ENCODE measurements at places on chromosomes 7 and 10.
A peak's percentile ranks its signal among the peaks of the same experiment; 100 is the strongest.

DNA sequence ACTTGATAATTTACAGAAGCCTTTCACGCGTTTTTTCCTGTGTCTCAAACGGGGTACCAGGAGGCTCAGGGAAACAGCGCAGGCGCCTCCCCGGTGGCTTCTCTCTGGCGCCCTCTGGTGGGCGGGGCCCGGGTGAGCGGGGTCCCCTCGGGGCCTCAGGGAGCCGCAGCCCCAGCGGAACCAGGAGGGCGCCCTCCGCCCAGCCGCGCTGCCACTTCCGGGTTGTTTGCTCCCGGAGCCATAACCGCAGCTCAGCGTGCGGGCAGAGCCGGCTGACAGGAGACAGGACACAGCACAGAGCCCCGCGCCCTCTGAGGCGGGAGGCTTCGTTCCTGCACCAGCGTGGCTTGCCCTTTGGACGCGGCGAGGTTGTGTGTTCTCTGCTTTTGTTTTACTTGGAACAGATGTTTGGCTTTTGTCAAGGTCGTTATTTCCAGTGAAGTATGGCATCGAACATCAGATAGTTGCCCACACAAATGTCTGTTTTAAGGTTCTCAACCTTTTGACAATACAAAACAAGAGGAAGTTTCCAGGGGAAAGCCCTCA, 6.9 kb upstream of the CYP2E1 start:
- peak; percentile 87 for DNase-seq

DNA sequence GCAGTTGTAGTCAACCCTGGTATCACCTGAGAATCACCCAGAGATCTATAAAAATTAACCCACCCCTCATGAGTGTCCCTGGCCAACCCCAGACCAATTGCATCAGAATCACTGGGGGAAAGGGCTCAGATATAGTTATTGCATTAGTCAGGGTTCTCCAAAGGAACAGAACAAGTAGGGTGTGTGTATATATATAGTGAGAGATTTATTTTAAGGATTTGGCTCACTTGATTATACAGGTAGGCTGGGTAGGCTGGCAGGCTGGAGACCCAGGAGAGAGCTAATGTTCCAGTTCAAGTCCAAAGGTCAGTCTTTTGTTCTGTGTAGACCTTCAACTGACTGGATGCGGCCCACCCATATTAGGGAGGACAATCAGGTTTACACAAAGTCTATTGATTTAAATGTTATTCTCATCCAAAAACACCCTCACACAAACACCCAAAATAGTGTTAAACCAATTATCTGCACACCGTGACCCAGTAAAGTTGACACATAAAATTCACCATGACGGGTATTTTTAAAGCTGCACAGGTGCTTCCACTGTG, 372.9 kb upstream of the NFE2L3 start:
- DNase-seq, result peak; percentile 14

DNA sequence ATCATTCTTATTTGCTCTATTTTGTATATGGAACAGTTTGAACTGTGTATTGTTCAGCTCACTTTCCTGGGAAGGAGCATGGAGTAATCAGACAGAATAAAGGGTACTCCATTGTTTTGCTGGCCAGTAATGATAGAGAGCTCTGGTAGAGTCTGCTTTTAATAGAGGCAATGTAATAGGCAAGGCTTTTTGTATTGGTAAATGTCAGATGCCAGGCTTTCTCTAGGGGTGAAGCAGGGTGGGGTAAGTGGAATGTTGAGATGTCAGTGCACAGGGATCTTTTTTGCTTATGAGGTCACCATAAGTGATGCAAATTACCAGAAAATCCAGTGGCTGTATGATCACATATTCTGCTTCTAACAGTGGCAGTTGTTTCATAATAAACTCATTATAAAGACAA, 1088.3 kb upstream of the SORCS1 start:
- no peak for DNase-seq

GRCh38 chr7:151735851-151736402, 141.0 kb downstream of the PRKAG2 start:
- no peak for DNase-seq

- DNase-seq, result no peak
These were observed 9.2 kb upstream of the CPA1 start for GRCh38 chr7:130371046-130371445.

DNA sequence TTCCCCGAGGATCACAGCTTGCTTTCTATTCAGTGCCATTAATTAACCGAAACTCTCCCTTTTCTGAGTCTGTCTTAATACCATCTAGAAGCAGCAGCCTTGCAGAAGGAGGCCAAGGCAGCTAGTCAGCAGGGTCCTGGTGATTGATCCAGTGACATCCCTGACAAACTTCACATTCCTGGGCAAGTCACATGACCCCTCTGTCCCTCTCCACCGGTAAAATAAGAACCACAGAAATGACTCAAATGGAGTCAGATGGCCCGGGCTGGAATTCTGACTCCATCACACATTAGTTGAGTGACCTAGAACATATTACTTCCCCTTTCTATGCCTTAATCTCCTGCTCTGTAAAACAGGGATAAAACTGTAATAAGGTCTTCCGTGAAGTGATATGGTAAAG, 17.2 kb upstream of the ACSL5 start:
- DNase-seq, result no peak

- DNase-seq, result no peak
These were observed 3.1 kb downstream of the ZNF777 start for GRCh38 chr7:149457766-149458165.

GRCh38 chr10:69366738-69367137, 50.0 kb downstream of the TACR2 start:
- no peak for DNase-seq

GRCh38 chr7:121390617-121391016, 5.5 kb downstream of the FAM3C start:
- DNase-seq, result no peak

GRCh38 chr7:47649919-47650318, 68.0 kb upstream of the TNS3 start:
- DNase-seq, result no peak

DNA sequence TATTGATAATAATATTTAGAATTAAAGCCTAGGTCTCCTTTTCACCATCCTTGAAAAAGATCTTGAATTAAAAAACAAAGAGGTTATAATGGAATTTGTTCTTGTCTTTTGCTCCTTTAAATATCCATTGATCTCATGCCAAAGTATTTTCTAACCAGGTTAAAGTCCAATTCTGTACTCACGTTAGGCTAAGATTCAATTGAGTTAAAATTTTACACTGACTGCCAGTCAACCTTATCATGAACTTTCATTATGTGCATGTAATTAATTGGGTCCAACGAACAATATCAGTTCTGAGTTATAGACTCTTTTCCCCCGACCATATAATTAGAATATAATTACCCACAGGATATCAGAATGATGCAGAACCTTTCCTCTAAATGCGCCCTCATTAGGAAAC, 266.6 kb downstream of the DGKB start:
- DNase-seq, result peak; percentile 53

DNA sequence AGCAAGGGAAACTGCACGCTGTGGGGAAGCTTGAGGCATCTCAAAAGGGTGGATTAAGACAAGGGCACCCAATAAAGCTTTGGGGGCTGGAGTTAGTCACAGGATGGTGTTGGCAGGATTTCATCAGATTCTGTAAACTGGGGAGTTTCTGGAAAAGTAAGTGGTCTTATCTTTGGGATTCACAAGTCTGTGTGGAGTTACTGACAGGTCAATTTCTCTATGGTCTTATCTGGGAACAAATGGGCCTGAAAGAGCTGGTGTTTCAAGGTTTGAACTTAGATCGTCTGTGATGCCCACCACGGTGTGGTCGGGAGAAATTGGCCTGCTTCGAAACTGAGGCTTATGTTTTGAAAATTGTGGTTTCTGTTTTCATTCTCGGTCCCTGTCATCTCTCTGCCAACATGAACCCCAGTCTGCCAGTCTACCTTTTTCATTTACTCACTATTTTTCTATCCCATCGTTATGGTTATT, 23.8 kb upstream of the AOAH start:
- no peak for DNase-seq

GRCh38 chr10:3472287-3473051, 299.9 kb upstream of the PITRM1 start:
- peak; percentile 85 for DNase-seq

GRCh38 chr7:108484137-108484536, 27.9 kb upstream of the NRCAM start:
- no peak for DNase-seq

DNA sequence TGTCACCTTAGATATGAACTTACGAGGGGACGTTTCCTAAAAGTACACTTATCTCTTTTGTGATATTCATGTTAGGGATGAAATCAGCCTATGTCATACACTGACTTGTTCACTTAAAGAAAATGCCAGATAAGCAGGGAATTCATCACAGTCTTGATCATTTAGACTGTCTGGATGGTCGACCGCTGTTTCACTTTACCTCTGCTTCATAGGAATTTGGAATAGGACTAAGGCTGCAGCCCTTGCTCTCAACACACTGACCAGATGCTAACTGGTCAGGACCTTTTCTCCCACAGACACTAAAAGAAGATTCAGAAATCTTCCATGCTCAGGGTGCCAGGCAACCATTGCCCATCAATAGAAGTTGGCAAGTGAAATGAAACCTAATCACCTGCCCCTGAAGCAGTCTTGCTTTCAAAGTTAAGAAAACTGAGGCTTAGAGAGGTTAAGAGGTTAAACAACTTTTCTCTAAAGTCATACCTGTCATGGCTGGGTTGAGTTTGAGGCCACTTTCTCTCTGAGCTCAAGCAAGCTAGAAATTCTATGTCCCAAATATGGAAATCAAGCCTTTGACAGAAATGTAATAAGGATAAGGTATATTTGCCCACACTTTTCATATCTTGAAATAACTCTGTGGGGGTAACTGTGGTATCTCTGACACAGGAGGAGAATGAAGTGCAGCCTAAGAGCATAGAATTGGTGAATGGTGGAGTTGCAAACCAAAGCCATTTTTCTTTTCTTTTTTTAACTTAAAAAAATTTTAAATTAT, 77.1 kb downstream of the MAP3K8 start:
- DNase-seq, result no peak

GRCh38 chr7:517774-518629, 1.6 kb downstream of the PDGFA start:
- peak; percentile 60 for DNase-seq

- no peak for DNase-seq
These were observed 445.9 kb downstream of the ZNF479 start for GRCh38 chr7:56686276-56686859.

DNA sequence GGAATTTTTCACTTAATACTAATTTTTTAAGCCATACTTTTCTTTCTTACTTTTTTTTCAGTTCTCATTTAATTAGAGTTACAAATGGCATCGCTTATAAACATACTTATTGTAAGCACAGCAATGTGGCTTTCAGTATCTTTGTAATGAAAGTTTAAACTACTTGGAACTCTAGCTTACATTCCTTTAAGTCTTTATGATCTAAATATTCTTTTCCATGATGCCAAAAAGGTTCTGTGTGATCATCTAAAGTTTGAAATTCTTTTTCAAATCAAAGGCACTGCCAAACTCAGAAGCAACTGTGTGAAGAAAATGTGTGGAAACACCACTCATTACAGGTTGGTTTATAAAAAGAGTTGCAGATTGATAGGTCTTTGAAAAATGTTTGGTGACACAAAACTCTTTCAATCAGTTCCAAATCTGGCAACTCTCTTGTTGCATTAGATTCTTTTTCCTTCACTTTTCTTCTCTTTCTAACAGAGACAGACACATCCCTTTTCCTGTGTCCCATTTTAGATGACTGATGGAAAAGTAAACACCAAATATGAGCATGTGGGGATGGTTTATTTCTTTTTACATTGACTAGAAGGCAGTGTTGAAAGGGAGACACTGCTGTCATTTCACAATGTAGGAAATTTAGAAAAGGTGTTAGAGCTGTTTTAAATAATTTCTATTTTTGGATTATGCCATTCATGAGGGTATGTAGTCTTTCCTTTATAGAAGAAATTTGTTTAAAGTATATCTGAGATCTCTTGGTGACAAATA, 392.3 kb downstream of the SUGCT start:
- no peak for DNase-seq

DNA sequence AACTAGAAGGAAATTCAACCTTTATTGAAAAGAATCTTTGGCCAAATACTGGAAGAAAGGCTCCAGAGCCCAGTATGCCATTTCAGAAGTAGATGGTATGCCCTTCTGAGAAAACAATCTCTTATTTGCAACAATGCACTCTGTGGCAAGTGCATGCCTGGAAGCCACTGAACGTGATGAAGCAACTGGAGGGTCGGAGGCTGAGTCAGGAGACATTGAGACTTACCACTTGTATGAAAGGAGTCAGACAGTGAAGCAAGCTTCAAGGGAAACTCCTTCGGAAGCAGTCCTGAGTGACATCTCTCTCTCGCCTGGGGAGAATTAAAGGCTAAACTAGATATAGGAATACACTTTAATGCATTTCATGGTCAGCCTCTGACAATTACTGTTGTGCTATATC, 353.7 kb downstream of the NRG3 start:
- DNase-seq, result no peak

- no peak for DNase-seq
These were observed 625.2 kb upstream of the CELF2 start for GRCh38 chr10:10392511-10392910.

DNA sequence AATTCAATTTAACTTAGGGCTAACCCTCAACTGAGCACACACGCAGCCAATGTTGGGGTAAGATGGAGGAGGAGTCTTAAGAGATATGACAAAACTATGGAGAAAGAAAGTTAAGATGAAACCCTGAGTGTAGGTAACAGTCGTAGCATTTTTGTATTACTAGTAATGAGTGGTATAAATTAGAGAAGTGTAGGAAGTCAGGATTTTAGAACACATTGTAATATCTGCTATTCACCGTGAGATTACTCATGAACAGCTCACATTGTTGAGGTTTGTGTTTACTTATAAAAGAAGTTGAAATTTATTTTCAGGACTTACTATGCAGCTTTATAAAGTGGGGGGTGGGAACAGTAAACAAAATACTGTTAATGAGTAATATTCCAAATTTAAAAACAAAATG, 107.2 kb downstream of the ARHGAP21 start:
- no peak for DNase-seq

- no peak for DNase-seq
These were observed 2.4 kb downstream of the ADRB1 start for GRCh38 chr10:114046087-114046458.

DNA sequence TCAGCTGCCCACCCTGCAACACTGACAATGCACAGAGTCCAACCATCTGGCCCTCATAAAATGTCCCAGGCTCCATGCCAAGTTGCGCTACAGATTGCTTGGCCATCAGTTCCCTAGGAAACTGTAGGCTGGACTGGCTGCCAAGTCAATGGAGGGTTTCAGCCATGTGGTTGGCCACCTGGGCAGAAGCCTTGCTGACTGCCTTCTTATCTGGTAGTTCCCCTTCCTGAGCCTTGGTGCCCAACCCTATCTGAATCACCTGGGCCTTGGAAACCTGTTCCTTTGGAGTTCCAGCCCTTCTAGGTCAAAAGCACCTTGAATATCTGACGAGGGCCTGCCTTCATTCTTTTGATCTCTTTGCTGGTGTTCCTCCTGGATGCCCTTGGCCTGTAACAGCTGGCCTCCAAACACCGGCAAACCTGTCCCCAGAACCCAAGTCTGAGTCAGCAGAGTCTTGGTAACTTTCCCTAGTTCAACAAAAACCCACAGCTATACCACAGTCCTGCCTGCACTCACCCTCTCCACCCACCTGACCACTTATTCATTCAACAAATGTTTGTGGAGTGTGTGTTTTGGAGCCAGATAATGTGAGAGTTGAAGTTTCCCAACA, 37.4 kb upstream of the KDM7A start:
- peak; percentile 75 for DNase-seq

GRCh38 chr7:41431671-41432070, 271.2 kb downstream of the INHBA start:
- no peak for DNase-seq

All from HT-29 (cell line).